ENCODE measurements at places on chromosomes 16 and 17. TPM values are rescaled to one million over a fixed set of nuclear protein-coding genes. Genes with fewer than 3 reads are reported as not detected.

TMEM204 gene
- total RNA-seq = 72.0 TPM

SGCA gene
- not detected for total RNA-seq

DNA sequence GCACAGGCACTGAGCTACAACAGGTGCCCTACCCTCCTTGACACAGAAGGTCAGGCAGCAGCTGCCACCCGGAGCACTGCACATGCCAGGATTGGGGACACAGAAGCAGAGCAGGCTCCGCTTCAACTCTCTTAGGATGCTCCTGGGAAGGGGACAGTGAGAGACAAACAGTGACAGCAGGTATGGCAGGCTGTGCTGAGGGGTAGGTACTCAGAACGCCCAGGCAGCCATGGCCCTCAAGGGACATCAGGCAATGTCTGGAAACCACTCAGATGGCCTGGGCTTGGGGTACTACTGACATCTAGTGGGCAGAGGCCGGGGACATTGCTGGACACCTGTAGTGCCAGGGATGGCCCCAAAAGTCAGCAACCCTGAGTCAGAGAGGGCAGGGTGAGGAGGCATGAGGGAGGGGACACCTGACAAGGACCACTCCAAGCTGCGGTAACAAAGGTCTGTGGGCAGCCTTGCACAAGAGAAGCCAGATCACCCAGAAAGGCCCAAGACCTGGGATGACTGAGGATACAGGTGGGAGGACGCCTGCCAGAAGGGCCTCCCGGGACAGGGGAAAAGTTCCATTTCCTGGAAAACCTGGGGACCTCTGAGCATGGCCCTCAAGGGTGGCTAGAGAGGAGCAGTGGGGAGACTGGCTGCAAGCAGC is 21.2 kb downstream of the PEMT start:
- no peak overlapping the region for H3K27ac ChIP-seq
- no peak for DNase-seq
- H3K27me3 ChIP-seq = no peaks in the 10 kb centered on the region
- no peaks in the 10 kb centered on the region for H3K4me1 ChIP-seq
- no peaks in the 10 kb centered on the region for H3K36me3 ChIP-seq

- H3K36me3 ChIP-seq = peaks cover 15% of the 10 kb centered on the region
- peaks cover 23% of the 10 kb centered on the region for H3K4me1 ChIP-seq
- H3K4me3 ChIP-seq = no peak overlapping the region
- H3K27ac ChIP-seq = peak overlapping the region; percentile 51
- DNase-seq = no peak
- H3K27me3 ChIP-seq = no peaks in the 10 kb centered on the region
These were observed 78.8 kb downstream of the CCDC182 start for GRCh38 chr17:57666201-57666870.

GRCh38 chr16:11688520-11688886 is 20.2 kb downstream of the SNN start:
- H3K27me3 ChIP-seq = no peaks in the 10 kb centered on the region
- H3K4me1 ChIP-seq = peaks cover 6% of the 10 kb centered on the region
- no peak overlapping the region for H3K27ac ChIP-seq
- H3K4me3 ChIP-seq = no peak overlapping the region
- H3K36me3 ChIP-seq = peaks cover 32% of the 10 kb centered on the region

- peaks cover 41% of the 10 kb centered on the region for H3K4me1 ChIP-seq
- H3K36me3 ChIP-seq = peaks cover 21% of the 10 kb centered on the region
- H3K27ac ChIP-seq = no peak overlapping the region
- H3K4me3 ChIP-seq = no peak overlapping the region
- H3K27me3 ChIP-seq = no peaks in the 10 kb centered on the region
These were observed 131.5 kb downstream of the SNX11 start for GRCh38 chr17:48238933-48239602.

GRCh38 chr16:51939378-51939871 is 607.5 kb downstream of the TOX3 start:
- no peak overlapping the region for H3K27ac ChIP-seq
- no peaks in the 10 kb centered on the region for H3K4me1 ChIP-seq
- no peak for DNase-seq
- H3K36me3 ChIP-seq = no peaks in the 10 kb centered on the region
- no peaks in the 10 kb centered on the region for H3K27me3 ChIP-seq

DNA sequence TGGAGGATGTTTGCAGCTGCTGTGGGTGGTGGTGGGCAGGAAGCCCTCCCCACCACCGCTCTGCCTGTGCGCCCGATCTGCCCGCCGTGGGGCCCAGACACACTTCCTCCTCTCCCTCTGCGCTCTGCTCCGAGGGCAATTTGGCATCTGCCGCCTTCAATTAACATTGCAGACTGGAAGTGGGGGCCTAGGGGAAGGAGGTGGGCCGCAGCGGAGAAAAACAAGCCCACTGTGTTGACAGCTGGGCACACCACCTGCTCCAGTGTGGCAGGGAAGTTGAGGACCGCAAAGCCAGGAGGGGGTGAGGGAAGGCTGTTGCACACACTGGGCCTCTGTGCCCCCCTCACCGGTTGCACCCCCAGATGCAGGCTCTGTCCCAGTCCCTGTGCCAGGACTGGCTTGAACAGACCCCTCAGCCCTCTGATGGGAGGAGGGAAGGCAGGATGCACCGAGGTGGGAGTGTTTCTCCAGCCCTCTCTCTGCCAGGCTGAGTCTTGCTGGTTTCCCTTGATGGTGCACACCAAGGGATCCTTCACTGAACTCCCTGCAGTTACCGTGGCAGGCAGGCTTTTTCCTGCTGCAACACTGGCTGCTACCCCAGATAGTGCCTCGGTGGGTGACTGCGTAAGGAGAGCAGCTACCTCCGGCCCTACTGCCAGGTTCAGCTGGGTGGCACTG is 72.8 kb upstream of the MED9 start:
- peak overlapping the region; percentile 53 for H3K4me3 ChIP-seq
- peak; percentile 68 for DNase-seq
- peaks cover 18% of the 10 kb centered on the region for H3K27me3 ChIP-seq
- H3K27ac ChIP-seq = peak overlapping the region; percentile 85
- peaks cover 2% of the 10 kb centered on the region for H3K36me3 ChIP-seq

DNA sequence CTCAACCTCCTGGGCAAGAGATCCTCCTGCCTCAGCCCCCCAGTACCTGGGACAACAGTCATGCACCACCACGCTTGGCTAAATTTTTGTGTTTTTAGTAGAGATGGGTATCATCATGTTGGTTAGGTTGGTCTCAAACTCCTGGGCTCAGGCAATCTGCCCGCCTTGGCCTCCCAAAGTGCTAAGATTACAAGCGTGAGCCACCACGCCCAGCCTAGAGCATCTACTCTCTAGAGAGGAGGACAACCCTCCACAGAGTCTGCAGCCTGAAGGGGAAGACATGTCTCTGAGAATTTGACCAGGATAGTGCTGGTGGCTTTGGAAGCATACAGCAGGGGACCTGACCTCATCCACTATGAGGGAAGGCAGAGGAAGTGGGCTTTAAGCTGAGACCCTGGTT is 4.7 kb upstream of the GRB2 start:
- no peak for DNase-seq
- H3K4me1 ChIP-seq = peaks cover 36% of the 10 kb centered on the region
- peaks cover 13% of the 10 kb centered on the region for H3K27me3 ChIP-seq
- H3K27ac ChIP-seq = peak overlapping the region; percentile 54

DNA sequence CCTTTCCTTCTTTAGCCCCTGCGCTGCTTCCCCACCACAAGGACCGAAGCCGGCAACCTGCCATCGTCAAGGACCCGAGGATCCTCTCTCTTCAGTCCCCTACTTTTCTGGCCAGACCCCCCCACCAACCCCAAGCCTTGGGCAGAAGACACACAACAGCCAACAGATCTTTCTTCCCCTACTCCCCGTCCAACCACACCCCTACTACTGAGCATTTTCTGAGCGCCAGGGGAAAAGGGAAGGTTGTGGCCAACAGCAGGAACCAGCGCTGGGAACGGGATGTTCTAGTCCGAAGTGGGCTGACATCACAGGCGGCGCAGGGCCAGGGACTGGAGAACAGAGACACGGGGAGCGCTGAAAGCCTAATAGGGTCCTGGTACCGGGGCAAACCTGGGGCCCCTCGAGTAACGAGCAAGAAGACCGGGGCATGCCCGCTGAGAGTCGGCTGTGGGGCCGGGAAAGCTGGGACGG is 528 bp downstream of the PER1 start:
- peak; percentile 64 for DNase-seq
- H3K27me3 ChIP-seq = no peaks in the 10 kb centered on the region
- peaks cover 37% of the 10 kb centered on the region for H3K4me1 ChIP-seq
- H3K27ac ChIP-seq = no peak overlapping the region
- peaks cover 7% of the 10 kb centered on the region for H3K36me3 ChIP-seq

GRCh38 chr17:4519361-4519788 is 20.7 kb downstream of the SPNS2 start:
- no peak overlapping the region for H3K27ac ChIP-seq
- peaks cover 4% of the 10 kb centered on the region for H3K4me1 ChIP-seq
- peaks cover 1% of the 10 kb centered on the region for H3K27me3 ChIP-seq

DNA sequence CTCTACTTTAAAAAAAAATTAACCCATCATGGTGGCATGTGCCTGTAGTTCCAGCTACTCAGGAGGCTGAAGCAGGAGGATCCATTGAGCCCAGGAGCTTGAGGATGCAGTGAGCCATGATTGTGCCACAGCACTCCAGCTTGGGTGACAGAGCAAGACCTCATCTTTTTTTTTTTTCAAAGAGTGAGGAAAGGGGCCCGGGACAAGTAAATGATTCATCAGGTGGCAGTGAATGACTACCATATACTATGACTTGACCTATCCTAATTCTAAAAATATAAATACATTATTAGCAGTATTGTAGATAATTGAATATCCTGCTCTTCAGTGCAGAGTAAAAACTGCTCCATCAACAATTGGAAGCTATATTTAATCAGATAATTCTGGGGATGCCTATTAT is 55.3 kb downstream of the CLUH start:
- peaks cover 12% of the 10 kb centered on the region for H3K4me1 ChIP-seq
- H3K27me3 ChIP-seq = no peaks in the 10 kb centered on the region
- no peak overlapping the region for H3K27ac ChIP-seq
- DNase-seq = no peak
- H3K36me3 ChIP-seq = peaks cover 38% of the 10 kb centered on the region

DNA sequence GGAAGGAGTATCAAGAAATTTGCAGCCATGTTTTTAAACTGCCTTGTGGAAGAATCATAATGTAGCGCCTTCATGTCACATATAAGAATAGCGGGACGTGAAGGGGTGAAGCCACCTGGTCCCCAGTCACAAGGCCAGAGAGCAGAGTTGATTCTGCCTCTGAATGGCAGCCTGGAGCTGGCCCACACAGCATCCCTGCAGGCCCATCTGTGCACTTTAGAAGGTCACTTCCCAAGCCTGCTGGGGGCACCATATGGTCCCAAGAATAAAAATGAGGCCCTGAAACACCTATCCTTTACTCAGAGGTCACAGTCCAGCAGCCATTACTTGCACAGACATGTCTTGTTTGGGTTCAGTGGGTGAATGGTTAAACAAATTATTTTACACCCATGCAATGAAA is 15.0 kb downstream of the CD300E start:
- H3K36me3 ChIP-seq = no peaks in the 10 kb centered on the region
- DNase-seq = no peak
- H3K4me1 ChIP-seq = peaks cover 13% of the 10 kb centered on the region

DNA sequence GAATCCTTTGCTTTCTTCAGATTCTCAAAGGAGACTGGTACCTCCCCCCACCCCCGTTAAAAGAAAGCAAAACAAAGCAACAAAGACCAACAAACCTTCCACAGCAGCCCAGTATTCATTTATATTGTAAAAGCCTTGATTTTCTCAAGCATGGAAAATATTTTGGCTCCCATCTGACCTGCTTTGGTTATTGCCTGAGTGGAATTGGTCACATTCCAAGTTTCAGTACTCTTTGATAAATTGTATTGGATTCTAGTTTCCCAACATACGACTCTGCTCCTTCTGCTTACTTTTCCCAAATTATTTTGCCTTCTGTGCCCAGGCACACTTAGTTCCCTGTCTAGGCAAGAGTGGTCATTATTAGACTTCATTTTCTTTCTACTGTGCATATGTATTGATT is 1.3 kb downstream of the ABCC11 start:
- H3K36me3 ChIP-seq = peaks cover 5% of the 10 kb centered on the region
- no peaks in the 10 kb centered on the region for H3K27me3 ChIP-seq
- H3K27ac ChIP-seq = no peak overlapping the region
- peak overlapping the region; percentile 31 for H3K4me3 ChIP-seq

DNA sequence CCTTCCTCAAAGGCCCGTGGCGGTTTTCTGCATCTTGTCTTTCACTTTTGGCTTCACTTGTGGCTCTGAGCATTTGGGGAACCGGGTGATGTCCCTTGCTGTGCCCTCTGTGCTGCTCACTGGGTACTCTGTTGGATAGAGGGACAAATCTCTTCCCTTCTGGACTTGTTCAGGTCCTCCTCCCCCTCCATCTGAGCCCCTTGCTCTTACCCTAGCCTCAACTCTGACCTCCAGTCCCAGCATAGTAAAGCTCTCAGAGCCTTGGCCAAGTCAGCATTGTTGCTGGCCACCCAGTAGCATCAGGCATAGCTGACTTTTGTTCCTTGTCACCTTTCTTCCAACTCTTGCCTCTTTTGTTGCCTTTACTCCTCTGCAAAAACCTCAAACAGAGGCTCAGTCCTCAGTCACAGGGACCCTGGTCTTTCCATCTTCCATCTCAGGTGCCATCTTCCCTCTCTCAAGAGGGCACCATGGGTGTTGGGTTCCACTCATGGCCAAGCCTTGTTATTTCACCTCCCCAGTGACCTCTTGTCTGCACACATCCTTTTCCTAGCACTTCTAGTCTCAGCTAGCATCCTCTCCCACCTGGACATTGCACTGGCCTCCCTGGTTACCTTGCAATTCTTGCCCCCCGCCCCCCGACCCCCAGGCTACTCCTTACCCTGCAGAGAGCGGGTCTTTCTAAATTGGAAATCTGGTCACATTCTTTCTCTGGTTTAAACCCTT is 393 bp upstream of the PSMB10 start:
- H3K4me3 ChIP-seq = peak overlapping the region; percentile 99
- peak overlapping the region; percentile 96 for H3K27ac ChIP-seq
- no peak for DNase-seq
